ENCODE measurements at places on chromosomes 12 and 14. TPM values are rescaled to one million over a fixed set of nuclear protein-coding genes. Genes with fewer than 3 reads are reported as not detected.

Gene KRT2
- not detected for polyA plus RNA-seq

DNA sequence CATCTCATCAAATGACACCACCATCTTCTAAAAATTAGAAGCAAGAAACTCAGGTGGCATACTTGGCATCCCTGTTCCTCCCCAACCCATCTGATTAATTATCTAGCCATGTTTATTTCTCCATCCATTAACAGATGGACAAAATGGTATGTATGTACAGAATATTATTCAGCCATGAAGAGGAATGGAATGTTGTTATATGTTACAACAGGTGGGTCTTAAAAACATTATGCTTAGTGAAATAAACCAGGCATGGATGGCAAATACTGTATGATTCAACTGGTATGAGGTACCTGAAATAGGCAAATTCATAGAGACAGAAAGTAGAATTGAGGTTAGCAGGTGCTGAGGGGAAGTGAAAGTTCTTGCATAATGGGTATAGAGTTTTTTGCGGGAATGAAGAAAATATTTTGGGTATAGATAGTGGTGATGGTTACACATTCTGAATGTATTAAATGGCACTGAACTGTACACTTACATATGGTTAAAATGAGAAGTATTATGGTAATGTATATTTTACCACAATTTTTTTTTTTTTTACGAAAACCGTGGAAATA lies 17.5 kb downstream of the YY1 start:
- no peak for DNase-seq

- DNase-seq: no peak
Measured at GRCh38 chr12:115962216-115962615, 315.3 kb downstream of the MED13L start.

- no peak for DNase-seq
Measured at GRCh38 chr14:65933400-65934069, 521.0 kb downstream of the FUT8 start.

DNA sequence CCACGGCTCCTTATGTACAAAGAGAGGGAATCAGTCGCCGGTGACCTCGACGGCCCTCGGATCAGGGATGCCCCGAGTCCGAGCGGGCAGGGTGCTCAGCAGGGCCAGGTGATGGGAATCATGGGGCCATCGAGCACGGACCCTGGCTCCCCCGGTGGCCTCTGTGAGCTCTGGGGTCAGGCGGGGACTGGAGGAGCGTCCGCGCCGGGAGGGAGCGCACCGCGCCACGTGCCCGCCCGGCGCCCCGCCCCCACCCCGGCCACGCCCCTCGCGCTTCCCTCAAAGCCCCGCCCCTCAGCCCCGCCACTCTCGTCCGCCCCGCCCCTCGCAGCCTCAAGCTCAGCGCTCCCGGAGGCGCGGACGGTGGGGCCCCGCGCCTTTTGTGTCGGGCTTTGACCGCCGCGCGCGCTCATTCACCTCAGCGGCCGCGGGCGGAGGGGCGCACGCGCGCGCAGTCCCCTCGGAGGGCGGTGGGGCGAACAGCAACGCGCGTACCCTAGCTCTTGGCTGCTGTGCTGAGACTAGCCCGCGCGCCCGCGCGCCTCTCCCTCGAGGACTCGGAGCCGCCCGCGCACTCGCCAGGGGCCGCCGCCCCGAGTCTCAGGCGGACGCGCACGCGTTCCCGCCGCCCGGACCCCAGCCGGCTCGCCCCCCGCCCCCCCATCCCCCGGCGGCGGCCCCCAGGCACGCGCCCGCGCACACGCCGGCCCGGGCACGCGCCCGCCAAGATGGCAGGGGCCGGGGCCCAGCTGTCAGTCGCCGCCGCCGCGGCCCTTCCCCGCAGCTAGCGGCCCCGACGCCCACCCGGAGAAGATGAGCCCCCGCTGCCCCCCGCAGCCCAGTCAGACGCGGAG lies 93.9 kb upstream of the EVL start:
- DNase-seq: peak; percentile 72

Measured in muscle of arm (tissue), 14 donors.